ENCODE measurements at places on chromosomes 11 and 22.

DNA sequence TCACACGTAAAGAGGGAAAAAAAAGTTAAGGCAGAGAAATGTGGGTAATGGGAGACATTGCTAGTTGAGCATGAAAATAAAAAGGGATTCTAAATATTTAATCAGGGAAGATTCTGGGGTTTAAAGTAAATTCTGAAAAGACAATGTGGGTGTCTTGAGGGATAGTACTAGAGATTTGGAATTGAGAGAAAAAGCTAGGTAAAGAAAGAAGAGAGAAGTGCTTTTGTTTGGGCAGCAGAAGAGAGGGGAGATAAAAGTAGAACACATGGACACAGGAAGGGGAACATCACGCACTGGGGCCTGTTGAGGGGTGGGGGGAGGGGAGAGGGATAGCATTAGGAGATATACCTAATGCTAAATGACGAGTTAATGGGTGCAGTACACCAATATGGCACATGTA lies 3.5 kb upstream of the YPEL4 start:
- DNase-seq = no peak

- DNase-seq = no peak
Measured at GRCh38 chr11:12188548-12189317, 78.3 kb downstream of the MICAL2 start.

DNA sequence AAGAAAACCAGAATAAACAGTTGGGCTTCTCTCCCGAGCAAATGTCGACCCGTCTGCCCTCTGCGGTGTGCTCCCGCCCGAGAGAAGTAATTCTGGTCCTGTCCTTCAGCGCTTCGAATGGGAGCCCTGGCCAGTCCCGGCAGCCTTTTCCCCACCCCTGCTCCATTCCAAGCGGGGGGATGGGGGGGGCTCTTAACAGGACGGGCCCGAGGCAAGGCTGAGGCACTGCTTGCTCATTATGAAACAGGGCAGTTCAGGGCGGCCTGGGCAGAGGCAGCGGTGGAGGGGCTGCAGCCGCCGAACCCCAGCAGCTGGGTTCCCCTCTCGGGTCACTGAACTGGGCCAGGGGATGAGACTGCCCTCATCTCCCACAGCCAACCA lies 9.1 kb downstream of the BACE1-AS start:
- DNase-seq = no peak

- DNase-seq = no peak
Measured at GRCh38 chr11:76911415-76911808, 50.7 kb downstream of the ACER3 start.

DNA sequence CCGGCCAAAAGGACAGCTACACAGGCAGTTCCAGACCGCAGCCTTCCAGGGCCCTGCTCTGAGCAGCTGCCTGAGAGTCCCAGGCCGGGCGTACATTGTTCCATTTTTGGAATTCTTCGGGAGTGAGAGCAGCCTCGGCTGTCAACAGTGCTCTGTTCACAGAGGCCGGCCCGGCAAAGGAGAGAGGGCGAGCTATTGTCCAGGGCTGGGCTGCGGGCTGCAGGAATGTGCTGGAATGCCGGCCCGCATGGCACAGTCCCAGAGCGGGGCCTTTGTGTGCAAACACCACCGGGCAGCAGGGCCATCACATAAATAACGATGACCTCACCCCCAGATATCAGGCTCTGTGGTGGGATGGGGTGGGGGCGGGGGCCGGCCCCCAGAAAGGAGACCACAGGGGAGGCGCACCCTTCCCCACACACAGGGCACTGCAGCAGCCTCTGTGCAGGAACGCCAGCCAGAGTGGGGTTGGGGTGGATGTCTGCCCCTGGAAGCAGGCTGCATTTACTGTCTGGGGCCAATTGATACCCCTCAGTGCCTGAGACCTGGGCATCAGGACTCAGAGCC lies 15.8 kb downstream of the LINC01488 start:
- no peak for DNase-seq

DNA sequence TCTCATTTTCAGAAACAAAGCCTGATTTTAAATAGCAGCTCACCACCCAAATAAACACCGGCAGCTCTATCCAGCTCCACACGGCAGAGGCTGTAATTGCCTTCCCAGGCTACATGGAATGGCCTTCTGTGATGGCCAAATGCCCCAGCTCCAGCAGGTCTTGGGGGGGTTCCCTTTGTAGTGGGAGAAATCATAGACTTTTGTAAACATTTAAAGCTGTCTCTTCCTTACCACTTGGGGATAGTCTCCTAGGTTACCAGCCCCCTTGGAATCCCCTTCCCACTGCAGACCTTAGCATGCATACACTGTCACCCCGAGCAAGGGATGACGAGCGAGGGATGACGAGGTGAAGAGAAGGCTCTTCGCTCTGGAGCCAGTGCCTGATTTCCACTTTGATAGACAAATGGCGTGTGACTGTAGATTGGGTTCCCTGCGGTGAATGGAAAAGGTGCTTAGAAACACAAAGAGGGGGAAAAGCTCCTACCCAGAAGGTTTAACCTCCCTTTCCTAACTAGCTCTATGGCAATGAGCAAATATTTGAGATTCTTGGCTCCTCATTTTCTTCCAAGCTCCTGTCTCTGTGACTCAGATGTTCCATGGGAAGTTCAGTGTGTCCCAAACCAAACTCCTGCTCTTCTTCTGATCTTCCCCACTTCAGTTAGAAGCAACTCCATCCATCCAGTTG lies 108.0 kb upstream of the CADM1 start:
- DNase-seq = no peak

DNA sequence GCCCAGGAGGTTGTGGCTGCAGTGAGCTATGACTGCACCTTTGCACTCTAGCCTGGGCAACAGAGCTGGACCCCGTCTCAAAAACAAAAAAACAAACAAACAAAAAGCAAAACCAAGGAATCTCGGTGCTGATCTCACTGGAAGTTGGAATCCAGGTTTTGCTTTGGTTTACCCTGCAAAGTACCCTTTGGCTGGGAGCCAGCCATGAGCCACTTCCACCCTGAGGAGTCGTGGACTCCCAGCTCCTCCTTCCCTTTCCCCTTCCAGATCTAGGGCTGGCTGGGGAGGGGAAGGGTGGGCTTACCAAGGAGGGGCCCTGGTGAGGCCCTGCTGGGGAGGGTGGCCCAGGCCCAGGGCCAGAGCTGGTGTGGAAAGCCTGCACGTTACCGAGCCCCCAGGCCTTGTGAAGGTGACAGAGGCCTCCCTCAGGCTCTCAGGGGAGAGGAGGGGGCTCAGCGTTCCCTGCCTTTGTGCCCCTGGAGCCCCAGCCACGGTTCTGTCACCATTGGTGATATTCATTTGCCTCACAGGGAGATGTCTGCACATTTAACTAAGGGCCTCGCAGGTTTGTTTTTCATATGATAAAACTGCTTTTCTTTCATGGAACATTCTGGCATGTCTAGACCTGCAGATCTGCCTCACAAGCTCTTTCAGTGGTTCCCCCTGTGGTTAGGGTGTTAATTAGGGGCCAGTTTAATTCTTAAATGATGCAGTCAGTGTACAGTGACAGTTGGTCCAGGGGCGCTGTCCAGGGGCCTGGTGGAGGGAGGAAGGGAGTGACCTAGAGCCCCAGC lies 29.0 kb downstream of the FBLN1 start:
- DNase-seq = no peak

- no peak for DNase-seq
Measured at GRCh38 chr11:63944987-63945386, 6.2 kb downstream of the NAA40 start.

DNA sequence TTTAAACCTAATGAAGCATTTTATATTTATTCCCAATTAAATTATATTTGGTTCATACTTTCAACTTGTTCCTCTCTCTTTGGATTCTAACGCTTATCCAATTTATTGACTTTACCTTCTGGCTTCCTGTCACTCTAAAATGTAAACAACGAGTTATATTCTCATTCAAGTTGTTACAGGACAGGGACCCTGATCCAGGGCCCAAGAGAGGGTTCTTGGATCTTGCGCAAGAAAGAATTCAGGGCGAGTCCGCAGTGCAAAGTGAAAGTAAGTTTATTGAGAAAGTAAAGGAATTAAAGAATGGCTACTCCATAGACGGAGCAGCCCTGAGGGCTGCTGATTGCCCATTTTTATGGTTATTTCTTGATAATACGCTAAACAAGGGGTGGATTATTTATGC lies 405.6 kb upstream of the API5 start:
- DNase-seq = no peak

DNA sequence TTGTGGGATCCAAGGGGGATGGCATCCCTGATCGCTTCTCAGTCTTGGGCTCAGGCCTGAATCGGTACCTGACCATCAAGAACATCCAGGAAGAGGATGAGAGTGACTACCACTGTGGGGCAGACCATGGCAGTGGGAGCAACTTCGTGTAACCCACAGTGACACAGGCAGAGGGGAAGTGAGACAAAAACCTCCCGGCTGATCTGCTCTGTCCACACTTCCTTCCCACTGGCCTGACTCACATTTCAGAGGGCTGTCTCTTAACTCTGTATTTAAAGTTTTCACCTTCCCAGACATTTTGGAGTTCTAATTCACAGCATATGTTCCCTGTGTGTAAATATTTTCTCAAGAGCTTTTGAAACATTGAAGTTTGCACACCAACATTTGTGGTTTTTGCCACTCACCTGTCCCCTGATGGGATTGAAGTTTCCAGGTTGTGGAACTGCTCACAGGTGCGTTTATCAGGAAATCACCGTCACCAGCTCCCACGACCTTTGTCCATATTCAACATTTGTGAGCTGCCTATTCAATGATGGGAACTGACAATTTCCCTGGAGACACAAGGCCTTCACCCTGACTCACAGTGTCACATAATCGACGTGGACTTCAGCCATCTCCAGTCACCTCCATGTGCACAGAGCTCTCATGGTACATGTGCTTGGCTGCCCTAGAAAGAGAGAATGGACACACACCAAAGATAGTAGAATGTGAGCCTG lies 99.2 kb downstream of the VPREB1 start:
- DNase-seq = no peak

DNA sequence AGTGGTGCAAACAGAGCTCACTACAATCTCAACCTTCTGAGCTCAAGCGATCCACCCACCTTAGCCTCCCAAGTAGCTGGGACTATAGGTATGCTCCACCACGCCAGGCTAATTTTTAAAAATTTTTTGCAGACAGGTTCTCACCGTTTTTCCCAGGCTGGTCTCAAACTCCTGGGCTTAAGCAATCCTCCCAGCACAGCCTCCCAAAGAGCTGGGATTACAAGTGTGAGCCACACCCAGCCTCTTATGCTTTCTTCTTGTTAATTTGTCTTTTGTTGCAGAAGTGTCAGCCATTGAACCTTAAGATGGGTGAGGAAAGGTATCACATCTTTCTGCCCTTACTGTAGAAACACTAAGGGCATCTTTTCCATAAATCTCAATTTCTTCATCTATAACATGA lies 34.9 kb downstream of the DENND5A start:
- DNase-seq = no peak

- no peak for DNase-seq
Measured at GRCh38 chr11:58179648-58180047, 9.2 kb upstream of the OR9Q2 start.

GRCh38 chr11:65473278-65473860 lies 25.5 kb upstream of the MALAT1 start:
- no peak for DNase-seq

- DNase-seq = no peak
Measured at GRCh38 chr22:17132112-17132511, 11.0 kb upstream of the TMEM121B start.

GRCh38 chr11:1049431-1049891 lies 12.9 kb upstream of the MUC6 start:
- DNase-seq = no peak

DNA sequence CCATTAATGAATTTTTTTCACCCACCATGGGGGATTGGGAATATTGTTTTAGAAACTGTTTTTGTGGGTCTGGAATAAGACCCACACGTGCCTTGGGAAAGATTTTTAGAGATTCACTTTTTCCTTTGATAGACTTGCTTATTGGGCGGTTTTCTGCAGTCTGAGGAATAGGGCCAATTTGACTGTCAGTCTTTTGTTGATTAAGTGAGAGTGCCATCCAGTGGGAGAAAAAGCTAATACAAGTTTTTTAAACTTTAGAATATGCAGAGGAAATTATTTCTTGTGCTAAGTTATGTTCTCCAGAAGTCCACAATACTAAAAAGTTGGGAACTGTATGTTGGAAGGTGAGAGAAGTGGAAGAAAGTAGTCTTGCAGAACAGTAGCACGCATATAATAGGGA lies 56.1 kb downstream of the PRMT3 start:
- DNase-seq = no peak

DNA sequence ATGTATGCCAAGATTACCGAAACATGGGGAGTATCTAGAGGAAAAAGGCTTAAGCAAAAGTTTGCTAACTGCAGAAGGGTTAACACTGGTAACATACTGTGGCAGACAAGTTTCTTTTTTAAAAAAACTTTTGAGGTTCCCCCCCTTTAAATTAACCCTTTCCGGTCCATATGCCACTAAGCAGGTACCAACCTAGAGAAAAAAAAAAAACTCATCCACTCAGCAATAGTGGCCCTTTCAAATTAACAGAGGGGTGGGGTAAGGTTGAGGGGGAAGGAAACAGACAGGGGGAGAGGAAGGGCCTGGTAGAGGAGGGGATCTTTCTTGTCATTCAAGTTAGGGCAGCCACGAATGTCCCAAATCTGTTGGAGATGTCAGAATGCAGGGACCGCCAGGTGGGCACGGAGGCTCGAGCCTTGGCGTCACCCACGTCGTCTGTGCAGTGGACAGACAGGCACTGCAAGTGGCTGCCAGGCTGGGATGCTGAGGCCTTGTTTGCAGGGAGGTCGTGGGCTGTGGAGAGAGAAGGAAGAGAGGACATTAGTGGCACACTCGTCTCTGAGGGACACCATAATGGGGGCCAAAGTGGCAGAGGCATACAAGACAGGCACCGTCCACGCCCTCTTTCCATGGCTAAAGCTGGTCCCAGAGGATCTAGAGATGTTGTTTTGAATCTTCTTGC lies 50.8 kb downstream of the MN1 start:
- DNase-seq = no peak

DNA sequence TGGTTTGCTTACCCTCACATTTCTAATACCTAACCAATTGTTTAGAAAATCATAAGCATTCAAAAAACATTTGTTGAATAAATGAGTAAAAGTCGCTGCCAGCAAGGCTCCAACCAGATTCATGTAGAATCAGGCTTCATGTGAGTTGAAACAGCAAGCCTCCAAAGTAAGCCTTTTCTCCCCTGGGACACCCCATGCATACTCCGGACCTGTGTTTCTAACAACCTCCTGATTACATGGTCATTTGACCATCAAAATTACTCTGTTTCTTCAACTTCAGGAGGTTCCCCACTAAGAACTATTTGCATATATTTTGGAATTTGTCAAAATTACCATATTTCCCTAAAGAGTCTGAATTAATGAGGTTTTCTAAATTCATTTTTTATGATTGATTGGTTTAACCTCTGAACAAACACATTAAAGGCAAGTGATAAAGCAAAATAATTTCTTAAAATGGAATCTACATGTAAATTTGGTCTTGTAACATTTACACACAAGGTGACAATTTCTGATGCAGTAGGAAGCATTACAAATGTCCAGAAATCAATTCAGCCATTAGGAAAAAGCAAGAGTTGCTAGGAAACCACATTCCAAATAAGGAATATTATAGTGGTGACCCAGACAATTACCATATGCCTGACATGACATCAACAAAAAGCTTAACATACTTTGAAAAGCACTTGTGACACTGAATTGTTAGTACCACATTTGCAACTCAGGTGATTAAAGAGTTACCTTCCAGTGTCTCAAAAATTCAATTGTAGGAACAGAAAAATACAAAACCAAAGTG lies 252.6 kb downstream of the GUCY1A2 start:
- DNase-seq = no peak

GRCh38 chr22:36863281-36863680 lies 2.5 kb downstream of the NCF4 start:
- DNase-seq = no peak

Data from stimulated activated CD8-positive, alpha-beta memory T cell treated with anti-CD3 and anti-CD28 coated beads, Interleukin-2, amount 100 ng/mL, for 48 hours (primary cell).